Neural progenitor cell (in vitro differentiated cells): ENCODE measurements at places on chromosomes 16 and 17. TPM values are rescaled to one million over a fixed set of nuclear protein-coding genes. Genes with fewer than 3 reads are reported as not detected.

Gene TBC1D3D
- 0.06 TPM in 1 of 2 replicates, not detected in the other for total RNA-seq

- no peak for DNase-seq
Observed at GRCh38 chr16:85620374-85620773, 7.3 kb downstream of the GSE1 start.

DNA sequence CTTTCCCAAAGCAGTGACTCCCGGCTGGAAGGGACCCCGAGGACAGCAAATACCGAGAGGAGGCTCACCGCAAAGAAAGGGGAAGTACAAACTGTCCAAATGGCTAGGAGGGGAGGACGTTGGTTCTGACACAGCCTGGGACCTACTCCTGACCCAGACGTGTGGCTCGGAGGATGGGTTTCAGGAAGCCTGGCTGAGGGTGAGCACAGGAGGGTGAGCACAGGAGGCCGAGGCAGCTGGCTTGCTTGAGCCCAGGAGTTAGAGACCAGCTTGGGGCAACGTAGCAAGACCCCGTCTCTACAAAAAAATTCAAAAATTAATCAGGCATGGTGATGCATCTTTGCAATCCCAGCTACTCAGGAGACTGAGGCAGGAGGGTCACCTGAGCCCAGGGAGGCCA is 83.2 kb downstream of the C16orf78 start:
- DNase-seq: no peak

- peak; percentile 40 for DNase-seq
Observed at GRCh38 chr17:266701-267667, 85.5 kb upstream of the DOC2B start.

DNA sequence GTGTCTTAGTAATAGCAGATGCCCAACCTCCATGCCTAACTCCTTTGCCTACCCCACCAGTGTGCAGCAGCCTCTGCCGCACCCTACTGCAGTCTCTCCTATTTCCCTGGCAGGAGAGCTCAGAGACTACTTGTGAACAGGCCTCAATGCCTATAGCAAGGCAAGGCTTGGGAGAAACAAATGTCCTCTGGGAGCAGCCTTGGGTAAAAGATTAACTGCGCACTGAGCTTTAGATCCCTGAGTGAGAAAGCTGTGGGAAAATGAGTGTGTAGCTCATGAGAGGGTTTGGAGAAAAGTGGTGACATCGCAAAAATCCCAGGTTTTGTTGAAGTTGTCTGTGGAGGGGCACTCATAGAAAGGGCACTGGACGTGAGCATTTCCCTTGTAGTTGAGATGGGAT is 335.8 kb downstream of the WWOX start:
- DNase-seq: no peak
